ENCODE measurements at places on chromosomes 5 and 9.
A peak's percentile ranks its signal among the peaks of the same experiment; 100 is the strongest.

- DNase-seq = no peak
Observed at GRCh38 chr5:134561871-134562296, 36.4 kb downstream of the JADE2 start.

- DNase-seq = no peak
Observed at GRCh38 chr5:169424670-169425378, 123.9 kb upstream of the SLIT3 start.

DNA sequence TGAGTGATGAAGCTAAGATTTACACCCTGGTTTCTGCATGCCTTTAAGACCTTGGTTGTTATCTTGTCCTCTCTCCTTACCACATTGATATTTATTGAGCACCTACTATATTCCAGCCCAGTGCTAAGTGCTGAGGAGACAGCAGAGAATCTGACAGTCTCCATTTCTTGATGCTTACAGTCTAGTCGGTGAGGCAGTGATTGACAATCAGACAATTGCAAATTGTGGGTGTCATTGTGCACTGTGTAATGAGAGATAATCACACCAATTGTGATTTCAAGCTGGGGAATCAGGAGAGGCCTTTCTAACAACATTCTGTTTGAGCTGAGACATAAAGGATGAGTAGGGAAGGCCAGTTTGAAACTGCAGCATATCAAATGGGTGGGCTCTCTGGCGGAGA is 41.7 kb upstream of the PPARGC1B start:
- no peak for DNase-seq

- DNase-seq = no peak
Observed at GRCh38 chr5:110716247-110717245, 9.9 kb downstream of the TMEM232 start.

DNA sequence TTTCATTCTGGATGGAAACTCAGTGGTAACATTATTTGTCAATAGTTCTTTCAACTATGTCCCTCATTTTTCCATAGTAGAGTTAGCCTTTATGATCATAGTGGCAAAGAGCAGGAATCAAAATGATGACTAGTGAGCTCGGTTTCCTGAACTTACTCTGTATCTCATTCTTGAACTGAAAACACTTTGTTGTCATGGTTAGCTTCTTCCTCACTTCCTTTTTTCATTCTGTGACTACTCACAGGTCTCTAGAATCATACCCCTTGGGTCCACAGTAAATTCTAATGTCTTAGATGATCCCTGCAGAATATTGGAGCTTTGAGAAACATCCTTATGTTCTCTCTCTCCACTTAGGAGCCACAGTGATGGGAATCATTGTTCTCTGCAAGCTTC is 29.4 kb upstream of the RECK start:
- no peak for DNase-seq

DNA sequence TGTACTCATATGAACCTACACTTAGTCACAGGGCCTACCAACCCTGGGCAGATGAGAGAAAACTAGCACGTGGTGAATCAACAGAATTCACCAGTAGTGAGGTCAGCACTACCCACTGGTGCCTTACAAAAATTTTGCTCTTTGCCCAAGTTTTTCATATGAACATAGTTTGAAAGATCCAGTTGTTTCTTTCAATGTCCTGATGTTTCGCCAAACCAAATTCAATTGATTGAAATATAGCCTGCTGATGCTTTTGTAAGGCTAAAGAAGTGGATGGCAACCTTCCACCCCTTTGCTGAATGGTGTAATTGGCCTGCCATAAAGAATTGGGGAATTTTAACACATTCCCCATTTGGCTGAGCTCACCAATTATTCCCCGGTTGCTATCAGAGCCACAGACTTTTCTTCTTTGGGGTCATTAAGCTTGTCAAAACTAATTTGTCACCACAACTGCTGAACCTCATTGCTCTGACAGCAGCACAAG is 339.2 kb downstream of the GLIS3 start:
- DNase-seq = no peak

GRCh38 chr9:102975251-102975650 is 19.9 kb upstream of the CYLC2 start:
- DNase-seq = no peak

- DNase-seq = no peak
Observed at GRCh38 chr5:26553079-26553478, 485.3 kb downstream of the CDH9 start.

DNA sequence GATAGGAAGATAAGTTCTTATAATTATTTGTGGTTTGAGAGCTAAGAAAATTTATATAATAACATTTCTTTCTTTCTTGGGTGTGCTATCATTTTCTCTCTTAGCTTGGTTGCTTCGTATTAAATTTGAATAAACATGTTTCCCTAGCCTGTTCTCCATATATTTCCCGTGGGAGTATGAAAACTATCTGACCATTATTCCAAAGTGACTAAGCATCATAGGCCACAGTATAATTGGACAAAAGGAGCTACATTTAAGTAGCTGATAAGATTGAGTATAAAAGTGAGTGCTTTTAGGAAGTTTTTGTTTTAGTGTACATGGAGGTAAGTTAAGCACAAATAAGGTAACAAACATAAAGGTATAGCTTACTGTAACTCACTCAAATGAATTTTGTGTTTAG is 8.4 kb upstream of the OSMR start:
- no peak for DNase-seq

DNA sequence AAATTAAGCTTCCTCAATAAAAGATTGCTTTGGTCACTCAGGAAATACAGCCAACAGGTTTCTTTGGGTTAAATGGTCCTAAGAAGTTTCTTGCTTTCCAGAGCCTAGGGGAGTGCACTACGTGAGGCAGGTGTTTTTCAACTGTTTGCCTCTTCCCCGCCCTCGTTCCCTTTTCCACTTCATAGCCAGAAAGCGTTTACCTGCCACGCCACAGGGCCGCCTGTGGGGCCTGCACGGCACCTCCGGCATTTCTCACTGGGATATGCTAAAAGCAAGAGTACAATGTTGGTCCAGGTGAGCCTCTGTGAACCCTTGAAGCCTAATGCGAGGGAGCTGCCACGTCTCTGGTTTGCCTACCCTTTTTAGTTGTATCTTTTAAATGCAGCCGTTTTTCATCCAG is 167.6 kb upstream of the OTULINL start:
- DNase-seq = no peak

GRCh38 chr5:96725257-96725656 is 63.1 kb downstream of the CAST start:
- DNase-seq = no peak

DNA sequence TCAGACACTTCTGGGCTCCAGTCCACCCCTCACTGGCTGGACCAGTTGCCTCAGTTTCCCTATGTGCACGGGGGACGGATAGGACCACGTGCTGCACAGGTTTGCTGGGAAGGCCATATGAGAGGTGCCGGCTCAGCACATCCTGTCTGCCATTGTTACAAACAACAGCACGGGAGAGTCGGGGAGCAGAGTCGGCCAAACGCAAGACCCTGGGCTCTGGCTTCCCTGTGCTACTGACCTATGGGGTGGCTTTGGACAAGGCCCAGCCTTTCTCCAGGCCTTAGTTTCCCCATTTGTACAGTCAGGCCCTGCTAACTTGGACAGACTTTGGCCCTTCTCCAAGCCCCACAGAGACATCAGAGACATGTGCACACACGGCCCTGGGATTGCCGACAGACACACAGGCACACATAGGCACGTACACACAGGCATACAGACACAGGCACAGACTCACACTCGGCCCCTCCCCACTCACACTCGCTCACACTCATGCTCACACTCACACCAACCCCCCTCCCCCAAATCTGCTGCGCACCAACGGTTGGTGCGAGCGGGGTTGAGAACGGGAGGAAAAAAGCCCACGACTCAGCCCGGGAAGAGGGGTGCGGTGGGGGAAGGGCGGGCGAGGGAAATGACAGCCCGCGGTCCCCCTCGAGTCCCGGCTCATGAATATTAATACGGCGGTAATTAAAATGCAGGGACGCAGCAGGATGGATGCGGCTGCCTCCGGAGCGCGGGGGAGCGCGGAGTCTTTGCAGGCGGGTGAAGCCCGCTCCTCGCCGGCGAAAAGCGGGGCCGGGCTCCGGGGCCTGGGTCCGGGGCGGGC is 133.0 kb downstream of the C9orf50 start:
- DNase-seq = peak; percentile 28

GRCh38 chr9:37953775-37954437 is 50.0 kb upstream of the SLC25A51 start:
- DNase-seq = no peak

DNA sequence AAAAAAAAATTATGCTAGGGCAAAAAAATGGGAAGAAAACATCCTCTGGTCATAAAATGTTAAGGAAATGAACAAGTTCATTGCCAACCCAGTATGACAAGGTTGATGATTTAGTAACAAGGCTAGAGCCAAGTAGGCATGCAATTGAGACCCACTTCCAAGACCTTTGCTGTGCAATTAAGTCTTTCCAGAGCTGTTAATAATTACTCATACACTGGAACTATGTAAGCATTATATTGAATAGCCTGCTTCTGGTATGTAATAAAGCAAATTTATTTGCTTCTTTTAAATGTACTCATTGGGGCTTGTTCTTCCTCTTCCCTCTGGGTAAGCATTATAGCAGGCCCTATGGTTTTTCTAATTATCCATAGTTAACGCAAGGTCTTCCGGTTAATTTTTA is 32.5 kb upstream of the SNAPC3 start:
- DNase-seq = no peak

DNA sequence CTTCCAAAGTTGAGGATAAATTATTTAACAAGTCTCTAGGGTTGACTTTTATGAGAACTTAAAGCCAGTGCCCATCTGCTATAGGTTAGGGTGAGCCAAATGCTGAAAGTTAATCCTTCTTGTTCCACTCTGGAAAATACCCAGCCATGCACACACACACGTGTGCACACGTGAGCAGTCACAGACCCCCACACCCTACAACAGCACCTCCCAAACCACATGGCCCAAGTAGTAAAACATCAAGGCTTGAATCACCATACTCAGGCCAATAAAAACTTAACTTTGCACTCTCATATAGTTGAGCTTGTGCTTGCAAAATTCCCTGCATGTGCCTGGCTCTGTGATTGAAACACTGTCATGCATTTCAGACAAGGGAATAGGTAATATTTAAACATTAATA is 467.6 kb downstream of the ARHGEF28 start:
- no peak for DNase-seq

GRCh38 chr9:10921671-10922070 is 308.9 kb upstream of the PTPRD start:
- no peak for DNase-seq

- no peak for DNase-seq
Observed at GRCh38 chr9:81293651-81294050, 395.7 kb downstream of the TLE1 start.

GRCh38 chr5:9549941-9550340 is 4.1 kb upstream of the SEMA5A start:
- DNase-seq = no peak

GRCh38 chr5:142959683-142960657 is 189.8 kb downstream of the ARHGAP26 start:
- no peak for DNase-seq

GRCh38 chr5:9320652-9321051 is 225.2 kb downstream of the SEMA5A start:
- no peak for DNase-seq
